Left hindlimb (tissue), 1 donor: ENCODE measurements at places on chromosomes 12 and 14.

DNA sequence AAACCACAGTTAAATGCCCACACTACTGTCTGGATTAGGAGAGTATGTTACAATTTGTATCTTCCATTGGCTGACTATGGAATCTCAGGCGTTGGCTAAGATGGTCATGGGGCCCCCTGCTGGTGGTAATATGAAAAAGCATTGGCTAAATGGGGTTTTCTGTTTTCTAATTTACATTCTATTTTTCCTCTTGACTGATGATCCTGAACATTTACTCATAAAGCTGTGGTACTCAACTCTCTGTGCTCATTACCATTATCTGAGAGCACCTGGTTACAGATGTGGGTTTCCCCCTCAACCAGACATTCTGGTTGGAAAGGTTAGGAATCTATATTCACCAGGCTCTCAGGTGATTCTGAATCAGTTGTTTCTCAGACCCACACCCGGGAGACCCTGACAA lies 64.8 kb downstream of the WSCD2 start:
- DNase-seq = no peak

DNA sequence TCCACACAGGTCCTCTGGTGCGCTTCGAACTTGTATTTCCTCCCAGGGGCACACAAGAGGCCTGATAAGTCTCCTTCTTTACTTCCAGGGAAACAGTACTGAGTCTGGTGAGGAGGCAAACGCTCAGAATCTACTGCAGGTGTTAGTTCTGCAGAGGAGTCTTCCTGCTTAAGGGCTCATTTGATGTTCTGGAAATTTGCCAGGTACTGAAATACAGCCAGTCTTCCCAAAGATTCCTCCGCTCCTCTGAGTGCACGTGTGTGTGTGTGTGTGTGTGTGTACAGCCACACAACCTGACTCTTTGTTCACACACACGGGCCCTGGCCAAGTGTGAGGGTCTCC lies 92.0 kb downstream of the FBXL14 start:
- peak; percentile 81 for DNase-seq

DNA sequence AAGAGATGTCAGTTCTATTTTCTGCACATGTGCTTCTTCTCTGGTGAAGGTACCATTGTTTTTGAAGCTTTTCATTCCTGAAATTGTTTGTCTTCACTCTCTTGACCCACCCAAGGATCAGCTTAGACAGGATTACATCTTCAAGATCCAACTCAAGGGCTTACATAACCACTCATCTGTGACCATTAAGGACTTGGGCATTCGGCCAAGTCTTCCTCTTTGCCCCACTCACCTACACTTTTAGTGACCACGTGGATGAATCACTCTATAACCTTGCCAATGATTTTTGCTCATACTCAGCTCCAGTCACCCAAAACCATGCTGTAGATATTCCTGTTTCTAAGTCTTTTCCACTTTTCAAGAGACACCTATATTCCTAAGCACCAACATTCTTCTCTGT lies 36.5 kb upstream of the SSTR1 start:
- no peak for DNase-seq

DNA sequence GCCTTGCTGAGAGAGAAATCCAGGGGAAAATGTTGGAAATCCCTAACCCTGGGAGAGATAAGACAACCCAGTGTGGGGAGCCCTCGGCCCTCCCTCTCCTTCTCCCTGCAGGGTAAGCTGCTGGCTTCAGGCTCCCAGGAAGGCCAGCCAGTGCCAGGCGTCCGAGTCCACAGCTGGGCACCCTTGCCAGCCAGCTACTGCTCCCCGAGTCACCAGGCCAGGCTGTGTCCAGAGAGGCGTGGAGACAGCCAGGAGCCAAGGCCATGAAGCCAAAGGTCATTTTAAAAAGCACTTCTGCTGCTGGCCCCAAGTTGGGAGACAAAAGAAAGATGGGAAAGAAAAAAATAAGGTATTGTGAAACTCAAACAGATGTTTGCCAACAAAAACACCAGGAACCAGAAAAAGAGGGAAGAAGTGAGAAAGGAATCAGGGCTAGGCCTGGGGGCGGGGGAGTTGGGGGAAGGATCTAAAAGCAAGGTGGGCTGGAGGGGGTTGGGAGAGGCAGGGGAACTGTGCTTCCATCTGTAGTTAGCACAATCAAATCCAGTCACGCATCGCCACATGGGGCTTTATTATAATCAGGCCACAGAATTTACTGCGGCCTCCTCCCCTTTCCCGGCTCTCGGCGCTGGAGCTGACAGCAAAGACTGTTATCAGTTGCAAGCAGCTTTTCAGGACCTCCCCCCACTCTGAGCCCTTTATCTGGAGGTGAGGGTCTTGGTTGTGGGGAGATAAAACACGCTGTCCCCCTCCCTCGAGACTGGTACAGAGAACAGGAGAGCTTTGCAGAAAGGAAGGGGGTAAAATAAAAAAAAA lies 33.5 kb downstream of the RBM19 start:
- DNase-seq = no peak

GRCh38 chr14:75771595-75771994 lies 110.5 kb downstream of the TTLL5 start:
- no peak for DNase-seq

DNA sequence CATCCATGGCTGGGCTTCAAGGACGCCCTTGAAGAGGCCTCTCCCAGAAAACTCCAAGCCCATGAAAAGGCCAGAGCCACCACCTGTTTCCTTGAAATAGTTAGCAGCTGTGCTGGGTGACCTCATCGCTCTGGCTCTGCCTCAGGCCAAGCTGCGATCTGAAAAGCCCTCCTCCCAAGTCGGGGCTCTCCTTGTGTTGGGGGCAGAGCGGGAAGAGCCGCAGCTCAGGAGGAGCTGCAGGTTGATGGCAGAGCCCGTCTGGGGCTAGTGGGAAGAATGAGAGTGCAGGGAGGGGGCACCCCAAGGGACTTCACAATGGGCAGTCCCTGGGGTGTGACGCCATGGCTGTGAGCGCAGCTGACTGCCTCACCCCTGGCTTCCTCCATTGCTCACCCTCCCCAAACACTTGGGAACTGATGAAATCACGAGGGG lies 50.0 kb upstream of the STON2 start:
- peak; percentile 88 for DNase-seq

GRCh38 chr14:26549571-26549970 lies 48.3 kb downstream of the NOVA1 start:
- DNase-seq = no peak

GRCh38 chr14:34297786-34298520 lies 164.1 kb downstream of the SPTSSA start:
- DNase-seq = no peak

DNA sequence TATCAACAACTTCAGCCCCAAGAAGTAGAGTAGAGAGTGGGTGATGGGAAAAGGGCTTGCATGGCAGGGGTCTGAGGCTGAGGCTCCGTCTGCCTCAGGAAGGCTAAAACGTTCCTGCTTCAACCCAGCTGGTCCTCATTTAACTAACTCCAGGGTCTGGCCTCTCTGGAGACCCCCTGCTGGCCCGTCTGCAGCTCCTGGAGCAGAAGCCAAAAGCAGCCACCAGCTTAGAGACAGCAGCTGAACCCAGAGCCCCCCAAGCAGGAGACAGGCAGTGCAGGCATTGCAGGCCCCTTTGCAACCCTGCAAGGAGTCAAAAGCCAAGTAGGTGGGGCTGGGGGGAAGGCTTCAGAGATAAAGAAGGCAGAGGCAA lies 25.1 kb upstream of the LTBP2 start:
- no peak for DNase-seq

DNA sequence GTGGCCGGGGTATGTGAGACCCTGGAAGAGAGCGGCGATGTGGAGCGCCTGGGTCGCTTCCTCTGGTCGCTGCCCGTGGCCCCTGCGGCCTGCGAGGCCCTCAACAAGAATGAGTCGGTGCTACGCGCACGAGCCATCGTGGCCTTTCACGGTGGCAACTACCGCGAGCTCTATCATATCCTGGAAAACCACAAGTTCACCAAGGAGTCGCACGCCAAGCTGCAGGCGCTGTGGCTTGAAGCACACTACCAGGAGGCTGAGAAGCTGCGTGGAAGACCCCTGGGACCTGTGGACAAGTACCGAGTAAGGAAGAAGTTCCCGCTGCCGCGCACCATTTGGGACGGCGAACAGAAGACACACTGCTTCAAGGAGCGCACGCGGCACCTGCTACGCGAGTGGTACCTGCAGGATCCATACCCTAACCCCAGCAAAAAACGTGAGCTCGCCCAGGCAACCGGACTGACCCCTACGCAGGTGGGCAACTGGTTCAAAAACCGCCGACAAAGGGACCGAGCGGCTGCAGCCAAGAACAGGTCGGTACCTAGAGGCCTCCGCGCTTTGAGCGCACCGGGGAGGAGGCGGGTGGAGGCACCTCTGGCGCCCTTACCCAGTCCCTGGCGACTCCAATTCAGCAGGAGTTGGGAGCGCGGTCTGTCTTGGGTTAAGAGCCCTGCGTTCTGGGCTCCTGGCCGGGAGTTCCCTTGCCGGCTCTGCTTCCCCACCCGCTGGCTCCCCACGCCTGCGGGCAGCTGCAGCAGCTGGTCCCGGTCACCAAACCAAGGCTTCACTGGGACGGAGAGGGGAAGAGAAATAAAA lies 700 bp downstream of the SIX6 start:
- no peak for DNase-seq

- DNase-seq = no peak
Measured at GRCh38 chr12:106106061-106106566, 32.6 kb downstream of the NUAK1 start.

GRCh38 chr12:132393991-132394949 lies 64.9 kb upstream of the GALNT9 start:
- DNase-seq = no peak

- no peak for DNase-seq
Measured at GRCh38 chr12:124027753-124028554, 54.9 kb downstream of the ZNF664 start.

DNA sequence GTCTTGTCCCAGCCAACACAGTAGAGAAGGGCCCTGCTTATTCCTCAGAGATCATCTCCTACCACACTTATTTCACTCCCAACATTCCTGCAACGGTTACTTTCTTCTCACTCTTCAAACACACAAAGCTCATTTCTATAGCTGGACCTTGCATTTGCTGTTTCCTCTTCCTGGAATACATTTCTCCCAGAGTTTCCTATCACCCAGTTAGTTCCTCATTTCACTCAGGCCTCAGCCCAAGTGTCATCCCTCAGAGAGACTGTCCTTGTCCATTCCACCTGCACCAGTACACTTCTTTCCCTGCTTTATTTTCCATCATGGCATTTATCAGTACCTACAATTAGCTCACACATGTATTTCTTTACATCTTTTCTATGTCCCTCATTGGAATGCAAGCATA lies 14.7 kb upstream of the STK38L start:
- no peak for DNase-seq

- no peak for DNase-seq
Measured at GRCh38 chr14:69059658-69060623, 80.8 kb upstream of the ACTN1 start.

DNA sequence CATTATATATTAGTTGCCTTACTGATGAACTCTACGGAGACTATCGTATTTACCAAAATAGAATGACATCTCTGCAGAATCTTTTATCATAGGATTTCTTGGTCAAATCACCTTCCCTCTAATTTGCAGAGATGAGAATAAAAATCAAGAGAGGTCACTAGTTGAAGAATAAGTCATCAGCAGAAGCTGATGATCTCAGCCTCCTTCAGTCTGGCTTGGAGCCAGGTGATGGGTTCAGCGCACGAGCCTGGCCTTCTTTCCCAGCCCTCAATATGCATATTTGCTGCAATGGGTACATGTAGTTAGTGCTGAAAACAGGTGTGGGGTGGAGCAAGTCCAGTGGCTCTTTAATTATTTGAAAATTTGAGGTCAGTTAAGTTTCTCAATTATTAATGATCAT lies 19.2 kb upstream of the EMP1 start:
- no peak for DNase-seq

DNA sequence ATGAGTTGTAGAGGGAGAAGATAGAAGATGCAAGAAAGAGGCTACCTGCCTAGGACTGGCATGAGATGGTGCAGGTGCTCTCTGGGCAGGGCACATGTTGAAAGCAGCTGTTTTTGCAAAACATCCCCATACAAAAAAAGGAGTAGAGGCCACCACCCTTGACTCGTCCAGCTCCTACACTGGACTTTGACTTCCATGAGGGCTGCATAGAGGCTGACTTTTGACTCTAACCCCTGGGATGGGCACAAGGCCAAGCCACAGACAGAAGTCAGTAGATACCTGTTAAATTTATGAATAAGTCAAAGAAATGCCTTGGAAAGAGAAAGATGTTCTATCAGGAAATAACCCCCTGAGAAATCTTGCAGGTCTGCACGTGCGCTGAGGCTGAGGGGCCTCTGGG lies 1139.1 kb upstream of the TMEM132C start:
- no peak for DNase-seq

DNA sequence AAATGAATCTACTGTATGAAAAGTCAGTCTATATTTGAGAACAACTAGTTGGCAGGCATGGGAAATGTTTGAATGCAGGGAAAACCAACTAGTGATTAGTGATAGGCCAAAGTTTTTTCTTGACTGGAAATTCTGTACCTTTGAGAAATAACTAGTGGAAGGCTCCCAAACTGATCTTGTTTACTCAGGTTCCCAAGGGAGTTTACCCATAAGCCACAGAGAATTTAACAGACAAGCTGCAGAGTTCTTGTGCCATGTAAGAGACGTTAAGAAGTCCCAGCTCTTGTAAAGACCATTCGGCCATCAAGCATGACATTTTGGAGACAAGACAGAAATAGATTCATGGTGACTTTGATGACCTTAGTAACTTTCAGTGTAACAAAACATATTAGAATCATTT lies 1882.8 kb upstream of the SEL1L start:
- DNase-seq = no peak
